Cerebellar nuclear complex (tissue), 1 donor: ENCODE measurements at places on chromosomes 2 and 18.

DNA sequence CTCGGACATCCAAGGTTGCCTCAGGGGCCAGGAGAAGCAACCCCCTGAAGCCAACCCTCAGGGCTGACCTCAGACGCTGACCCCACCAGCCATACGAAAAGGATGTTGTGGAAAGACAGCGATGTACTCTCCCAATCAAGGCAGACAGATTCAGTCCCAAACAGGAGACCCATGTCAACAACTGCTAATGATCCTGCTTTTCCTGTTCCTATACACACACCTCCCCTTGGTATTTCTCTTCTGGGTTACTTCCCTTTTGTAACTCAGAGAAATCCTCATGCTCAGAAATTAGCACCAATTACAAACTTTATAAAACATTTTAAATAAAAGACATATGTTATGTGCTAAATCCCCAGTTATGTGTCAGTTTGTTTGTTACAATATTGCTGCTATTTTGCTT, 120.8 kb downstream of the PID1 start:
- no peak for DNase-seq

- DNase-seq: no peak
These were observed 3.2 kb upstream of the ANKRD53 start for GRCh38 chr2:70975237-70975636.

- no peak for DNase-seq
These were observed 189.4 kb upstream of the ARL4C start for GRCh38 chr2:234686088-234686890.

GRCh38 chr2:100581277-100581612, 18.5 kb downstream of the PDCL3 start:
- DNase-seq: no peak

DNA sequence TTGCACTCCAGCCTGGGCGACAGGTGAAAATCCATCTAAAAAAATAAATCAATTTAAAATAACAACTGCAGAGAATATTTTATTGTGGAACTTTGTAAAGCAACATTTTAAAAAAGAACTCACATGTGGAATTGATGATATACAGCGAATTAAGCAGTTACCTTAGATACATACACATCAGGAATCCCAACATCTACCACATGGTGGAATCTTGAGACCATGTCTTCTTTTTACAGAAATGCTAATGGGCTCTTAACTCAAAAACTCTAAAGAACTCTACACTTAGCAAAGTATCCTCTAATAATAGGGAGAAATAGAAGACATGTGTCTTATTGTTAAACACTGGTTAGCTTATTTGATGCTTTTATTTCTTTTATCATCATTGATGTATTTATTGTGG, 373.6 kb downstream of the CDH7 start:
- no peak for DNase-seq

DNA sequence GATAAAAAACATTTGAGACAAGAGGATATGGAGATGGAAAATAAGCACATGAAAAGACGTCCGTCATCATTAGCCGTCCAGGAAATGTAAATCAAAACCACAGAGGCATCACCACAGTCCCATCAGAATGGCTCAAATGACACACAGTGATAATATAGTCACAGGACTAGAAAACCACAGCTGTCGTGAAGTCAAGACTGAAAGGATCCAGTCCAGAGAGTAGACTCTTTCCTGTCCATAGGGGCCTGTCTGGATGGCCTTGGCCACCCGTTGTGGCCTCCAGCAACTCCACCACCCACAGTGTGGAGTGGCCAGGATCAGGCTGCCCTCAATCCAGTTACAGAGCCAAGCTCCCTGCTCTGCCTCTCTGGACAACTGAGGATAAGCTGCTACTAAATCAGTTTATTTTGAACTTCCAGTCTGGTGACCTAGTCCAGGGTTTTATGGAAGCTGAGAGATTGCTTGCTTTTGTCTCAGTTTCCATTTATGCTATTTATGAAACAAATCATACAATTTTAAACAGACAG, 60.4 kb downstream of the RHOB start:
- no peak for DNase-seq

GRCh38 chr2:50719837-50720696, 311.9 kb downstream of the NRXN1 start:
- DNase-seq: no peak

DNA sequence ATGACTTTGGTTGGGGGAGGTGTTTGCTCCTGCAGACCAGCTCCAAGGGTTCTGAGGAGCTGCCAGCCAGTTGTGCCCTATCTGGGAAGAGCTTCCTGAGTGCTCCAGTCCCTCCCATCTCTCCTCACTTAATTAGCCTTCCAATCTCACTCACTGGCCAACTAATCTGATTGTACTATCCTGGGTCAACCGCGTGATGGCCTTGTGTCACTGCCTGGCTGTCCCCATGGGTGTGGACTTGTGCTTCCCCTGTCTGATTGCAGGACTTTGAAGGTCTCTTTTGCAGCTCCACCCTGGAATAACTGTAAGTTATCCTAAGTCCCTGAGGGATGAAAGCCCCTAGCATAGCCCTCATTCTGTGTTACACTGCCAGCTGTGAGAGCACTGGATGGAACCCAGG, 65.0 kb downstream of the SLC4A5 start:
- DNase-seq: no peak

- DNase-seq: peak; percentile 29
These were observed 288.8 kb upstream of the SIX3 start for GRCh38 chr2:44652701-44653100.

GRCh38 chr2:158735822-158736580, 59.1 kb upstream of the DAPL1 start:
- DNase-seq: no peak

DNA sequence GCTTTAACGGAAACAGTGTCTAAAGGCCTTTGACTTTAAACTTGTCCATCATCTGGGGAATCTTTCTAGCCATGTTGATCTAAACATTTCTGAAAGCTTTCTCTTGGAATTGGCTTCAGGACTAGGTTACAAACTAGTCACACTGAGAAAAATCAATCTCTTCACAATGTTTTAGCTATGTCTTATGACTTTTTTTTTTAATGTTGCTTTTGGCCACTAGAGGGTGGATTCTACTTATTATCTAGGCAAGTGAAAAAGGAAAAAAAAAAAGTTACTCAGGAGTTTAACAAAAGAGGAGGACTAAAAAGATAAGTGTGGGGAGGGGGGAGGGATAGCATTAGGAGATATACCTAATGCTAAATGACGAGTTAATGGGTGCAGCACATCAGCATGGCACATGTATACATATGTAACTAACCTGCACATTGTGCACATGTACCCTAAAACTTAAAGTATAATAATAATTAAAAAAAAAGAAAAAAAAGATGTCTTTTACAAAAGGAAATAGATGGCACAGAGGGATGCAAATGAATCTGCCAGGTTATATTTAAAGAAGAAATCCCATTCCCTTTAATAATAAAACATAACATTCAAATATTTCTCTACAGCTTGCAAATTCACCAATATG, 160.4 kb upstream of the PID1 start:
- no peak for DNase-seq

DNA sequence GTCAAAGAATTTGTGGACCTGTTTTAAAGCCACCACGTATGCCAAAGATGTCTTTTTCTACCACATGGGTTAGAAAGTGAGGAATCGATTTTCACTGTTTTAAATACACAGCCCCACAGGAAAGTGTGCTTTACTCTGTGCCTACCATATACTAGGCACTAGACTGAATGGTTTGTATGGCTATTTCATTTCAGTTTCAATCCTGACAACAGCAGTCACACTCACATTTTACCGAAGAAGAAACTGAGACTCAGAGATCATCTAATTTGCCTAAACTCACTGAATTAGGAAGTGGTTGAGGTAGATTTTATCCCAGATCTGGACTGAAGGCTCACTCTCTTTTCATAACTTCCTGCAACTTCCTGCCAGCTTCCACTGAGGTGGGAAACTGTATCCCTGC, 176.4 kb downstream of the ALK start:
- no peak for DNase-seq
